ENCODE measurements at places on chromosomes 5 and 9.

DNA sequence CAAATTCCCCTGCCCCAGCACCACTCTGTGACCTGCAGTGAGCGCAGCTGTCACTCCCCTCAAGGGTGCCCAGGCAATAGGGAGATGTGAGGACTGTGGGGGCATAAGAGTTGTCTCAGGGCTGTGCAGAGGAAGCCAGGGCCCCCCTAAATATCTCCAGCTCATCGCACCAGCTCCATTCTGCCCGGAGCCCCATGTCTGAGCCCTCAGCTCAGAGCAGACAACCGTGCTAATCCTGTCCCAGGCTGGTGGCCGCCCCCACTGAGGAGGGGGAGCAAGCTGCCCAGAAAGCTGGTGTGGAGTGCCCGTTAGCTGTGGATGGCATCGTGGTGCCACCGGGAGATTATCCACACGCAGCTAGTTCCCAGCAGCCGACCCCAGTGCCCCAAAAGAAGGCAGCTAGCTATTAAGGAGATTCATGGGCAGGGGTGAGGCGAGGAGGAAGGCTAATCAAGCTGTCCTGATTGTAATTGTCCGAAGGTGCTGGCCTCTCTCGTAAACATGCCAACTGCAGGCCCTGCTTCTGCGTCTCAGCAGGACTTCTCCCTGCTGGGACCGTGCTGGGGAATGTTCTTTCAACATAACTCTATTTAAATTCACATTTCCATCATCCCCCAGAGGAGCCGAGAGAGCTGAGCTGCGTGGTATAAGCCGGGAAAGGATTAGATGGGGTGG, 17.0 kb upstream of the FIBCD1 start:
- no peak for DNase-seq

GRCh38 chr5:15901151-15901550, 278.4 kb downstream of the MARCHF11 start:
- DNase-seq, result no peak

DNA sequence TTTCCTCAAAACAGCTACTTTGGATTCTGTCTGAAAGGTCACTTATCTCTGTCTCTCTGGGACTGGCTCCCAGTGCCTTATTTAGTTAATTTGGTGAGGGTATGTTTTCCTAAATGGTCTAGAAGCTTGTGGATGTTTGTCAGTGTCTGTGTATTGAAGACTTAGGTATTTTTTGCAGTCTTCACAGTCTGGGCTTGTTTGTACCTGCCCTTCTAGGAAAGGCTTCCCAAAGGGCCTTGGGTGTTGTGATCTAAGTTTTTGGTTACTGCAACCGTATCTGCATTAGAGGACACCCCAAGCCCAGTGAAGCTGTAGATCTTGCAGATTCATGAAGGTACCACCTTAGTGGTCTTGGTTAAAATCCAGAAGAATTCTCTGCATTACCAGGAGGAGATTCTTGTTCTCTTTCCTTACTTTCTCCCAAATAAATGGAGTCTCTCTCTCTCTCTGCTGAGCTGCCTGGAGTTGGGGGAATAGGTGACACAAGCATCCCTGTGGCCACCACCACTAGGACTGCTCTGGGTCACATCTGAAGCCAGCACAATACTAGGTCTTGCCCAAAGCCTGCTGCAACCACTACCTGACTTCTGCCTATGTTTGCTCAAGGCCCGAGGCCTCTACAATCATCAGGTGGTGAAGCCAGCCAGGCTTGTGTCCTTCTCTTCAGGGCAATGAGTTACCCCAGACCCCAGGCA, 17.8 kb upstream of the CCNB1 start:
- DNase-seq, result no peak

- no peak for DNase-seq
Observed at GRCh38 chr5:139473105-139473504, 2.3 kb downstream of the SMIM33 start.

Data from activated T-cell treated with anti-CD3 and anti-CD28 coated beads, Interleukin-2, amount 50 U/mL, for 24 hours (primary cell).